Liver (tissue), 10 donors: ENCODE measurements at places on chromosomes 3 and 15.

GRCh38 chr15:45594835-45595530 lies 7.8 kb downstream of the BLOC1S6 start:
- no peak for DNase-seq

- DNase-seq, result no peak
Observed at GRCh38 chr3:6264036-6264435, 596.9 kb upstream of the GRM7 start.

- no peak for DNase-seq
Observed at GRCh38 chr3:184815046-184815930, 3.3 kb downstream of the VPS8 start.

DNA sequence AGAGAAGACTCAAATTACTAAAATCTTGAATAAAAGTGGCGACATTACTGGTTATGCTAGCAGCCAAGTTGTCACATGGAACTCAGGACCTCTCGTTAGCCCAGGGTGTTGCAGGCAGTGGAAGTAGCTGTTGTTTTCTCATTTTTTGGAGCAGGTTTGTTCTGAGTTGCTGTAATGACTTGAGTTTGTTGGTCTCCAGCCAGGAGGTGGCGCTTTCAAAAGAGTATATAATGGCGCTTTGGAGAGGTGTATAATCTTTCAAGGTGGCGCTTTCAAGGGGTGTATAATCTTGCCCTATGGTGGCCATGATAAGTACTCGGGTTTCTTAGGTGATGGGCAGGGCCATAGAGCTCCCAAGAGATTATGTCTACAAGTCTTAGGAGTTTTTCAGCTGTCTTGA lies 632.7 kb downstream of the NTRK3 start:
- DNase-seq, result peak; percentile 53

DNA sequence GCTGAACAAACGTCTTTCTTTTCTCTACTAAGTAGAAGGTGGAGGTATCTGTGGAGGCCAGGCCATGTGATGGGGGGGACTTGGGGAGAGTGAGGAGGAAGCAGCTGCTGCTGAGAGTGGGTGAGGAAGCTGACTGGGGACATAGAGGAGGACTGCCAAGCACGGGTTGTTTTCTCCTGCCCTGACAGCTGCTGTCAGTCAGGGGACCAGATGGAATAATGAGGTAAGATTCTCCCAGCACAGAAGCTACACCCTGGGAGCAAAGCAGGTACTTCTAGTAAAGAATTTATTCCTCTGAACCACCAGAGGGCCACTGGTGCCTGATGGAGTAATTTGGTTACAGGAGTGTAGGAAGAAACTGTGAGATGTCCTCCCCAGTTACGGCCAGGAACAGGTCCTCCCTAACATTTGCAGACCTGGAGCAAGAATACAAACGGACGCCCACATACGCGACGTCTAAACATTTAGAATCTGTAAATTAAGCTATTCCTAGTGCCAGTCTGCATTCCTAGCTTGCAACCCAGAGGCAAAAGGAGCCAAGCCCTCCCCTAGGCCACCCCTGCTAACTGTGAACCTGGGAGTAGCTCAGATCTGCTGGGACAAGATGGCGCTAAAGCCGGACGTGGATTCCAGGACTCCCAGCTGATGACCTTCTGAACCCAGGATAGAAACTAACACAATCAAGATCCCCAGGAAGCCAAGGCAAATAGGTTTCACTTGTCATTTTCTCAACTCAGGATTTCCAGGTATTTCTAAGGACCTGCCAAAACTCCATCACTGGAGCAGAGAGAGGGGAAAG lies 14.8 kb downstream of the CRYGS start:
- no peak for DNase-seq

DNA sequence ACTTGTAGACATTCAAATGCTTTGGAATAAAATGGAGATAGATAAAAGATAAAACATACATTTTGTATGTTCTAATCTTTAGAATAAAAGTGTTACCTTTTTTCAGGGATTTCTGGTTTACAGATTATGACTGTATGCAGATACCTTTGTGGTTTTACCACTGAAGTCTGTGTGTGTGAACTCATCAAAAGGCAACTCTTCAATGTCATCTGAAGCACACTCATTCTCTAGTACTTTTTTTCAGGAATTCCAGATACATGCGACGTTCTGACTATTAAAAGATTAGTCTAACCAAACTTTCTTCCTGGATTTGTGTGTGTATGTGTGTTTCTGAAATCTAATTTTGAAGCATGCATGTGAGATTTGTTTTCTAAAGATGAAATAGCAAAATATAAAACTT lies 188.6 kb downstream of the NLGN1 start:
- DNase-seq, result no peak

- DNase-seq, result no peak
Observed at GRCh38 chr15:94000606-94001005, 230.8 kb upstream of the MCTP2 start.

DNA sequence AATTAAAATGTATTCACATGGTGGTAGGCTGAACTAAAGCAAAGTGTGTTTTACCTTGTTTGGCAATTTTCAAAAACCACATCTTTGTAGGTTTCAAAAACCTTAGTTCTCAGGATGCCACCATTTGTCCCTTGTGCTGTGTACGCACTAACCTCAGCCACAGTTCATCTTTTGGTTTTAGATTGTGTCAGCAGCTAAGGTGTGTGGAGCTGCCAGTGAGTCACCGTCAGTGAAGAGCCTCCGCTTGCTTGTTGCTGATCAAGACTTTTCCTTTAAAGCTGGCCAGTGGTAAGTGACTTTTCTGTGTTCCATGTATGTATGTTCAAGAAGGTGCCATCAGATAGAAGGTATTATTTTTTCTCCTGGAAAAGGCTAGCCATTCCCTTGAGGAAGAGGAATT lies 21.1 kb downstream of the OXNAD1 start:
- no peak for DNase-seq

DNA sequence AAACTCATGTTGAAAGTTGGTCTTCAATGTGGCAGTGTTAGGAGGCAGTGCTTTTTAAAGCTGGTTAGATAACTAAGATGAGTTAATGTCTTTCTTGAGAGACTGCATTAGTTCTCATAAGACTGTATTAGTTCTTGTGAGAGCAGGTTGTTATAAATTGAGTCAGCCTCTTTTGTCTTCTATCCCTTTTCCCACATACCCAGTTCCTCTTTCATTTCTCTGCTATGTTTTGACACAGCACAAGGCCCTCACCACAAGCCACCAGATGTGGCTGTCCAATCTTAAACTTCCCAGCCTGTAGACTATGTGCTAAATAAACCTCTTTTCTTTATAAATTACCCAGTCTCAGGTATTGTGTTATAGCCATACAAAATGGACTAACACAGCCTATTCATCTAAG lies 94.6 kb upstream of the SNTN start:
- DNase-seq, result no peak

GRCh38 chr3:11651900-11652299 lies 8.2 kb upstream of the VGLL4 start:
- no peak for DNase-seq

DNA sequence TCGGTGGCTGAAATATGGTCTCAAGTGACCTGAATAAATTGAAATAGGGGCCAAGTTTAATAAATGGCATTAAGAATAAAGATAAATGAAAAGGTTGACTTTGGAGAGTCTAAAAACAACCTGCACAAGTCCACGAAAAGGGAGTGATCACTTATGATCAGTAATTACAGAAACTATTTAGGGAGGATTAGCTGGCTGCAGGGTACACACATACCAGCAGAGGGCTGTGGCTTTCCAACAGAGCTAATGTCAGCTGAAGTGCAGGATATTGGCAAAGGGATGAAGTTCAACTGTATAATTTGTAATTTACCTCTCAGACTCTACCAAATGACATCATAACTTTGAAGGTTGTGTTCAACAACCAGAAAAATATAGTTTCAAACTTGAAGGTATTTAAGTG lies 86.8 kb downstream of the SYNPR start:
- DNase-seq, result no peak

DNA sequence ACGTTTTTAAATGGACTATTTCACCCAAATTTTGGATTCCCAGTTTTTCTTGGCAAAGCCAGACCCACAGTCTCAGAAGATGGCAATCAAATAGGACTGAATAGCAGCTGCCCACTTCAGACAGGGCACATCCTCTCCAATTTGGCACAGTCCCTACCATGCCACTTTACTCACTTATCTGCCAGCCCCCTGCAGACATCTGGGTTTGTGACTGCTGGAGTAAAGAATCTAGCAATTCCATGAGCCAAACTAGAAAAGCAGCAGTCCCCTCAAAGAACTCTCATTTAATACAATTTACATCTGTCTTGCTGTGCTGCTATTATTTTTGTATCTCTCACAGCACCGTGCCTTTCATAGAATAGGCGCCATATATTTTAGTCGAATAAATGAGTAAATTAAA lies 16.0 kb upstream of the LRRN1 start:
- DNase-seq, result no peak

DNA sequence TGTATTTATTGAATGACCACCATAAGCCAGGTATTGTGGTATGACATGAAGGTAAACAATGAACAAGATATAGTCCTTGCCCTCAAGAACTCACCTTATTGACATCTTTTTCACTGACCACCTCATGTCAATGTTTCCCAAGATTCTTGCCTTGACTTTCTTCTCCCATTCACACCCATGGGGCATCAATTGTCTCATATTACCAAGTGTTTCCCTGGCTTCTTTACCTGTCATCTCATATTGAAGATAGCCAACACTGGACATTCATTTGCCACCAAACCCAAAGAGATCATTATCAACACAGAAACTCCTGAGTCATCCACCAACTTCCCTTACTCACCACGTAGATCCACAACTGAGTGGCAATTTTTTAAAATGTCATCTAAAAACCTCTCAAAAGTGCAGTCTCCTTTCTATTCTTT lies 2.2 kb downstream of the EFHB start:
- DNase-seq, result no peak

DNA sequence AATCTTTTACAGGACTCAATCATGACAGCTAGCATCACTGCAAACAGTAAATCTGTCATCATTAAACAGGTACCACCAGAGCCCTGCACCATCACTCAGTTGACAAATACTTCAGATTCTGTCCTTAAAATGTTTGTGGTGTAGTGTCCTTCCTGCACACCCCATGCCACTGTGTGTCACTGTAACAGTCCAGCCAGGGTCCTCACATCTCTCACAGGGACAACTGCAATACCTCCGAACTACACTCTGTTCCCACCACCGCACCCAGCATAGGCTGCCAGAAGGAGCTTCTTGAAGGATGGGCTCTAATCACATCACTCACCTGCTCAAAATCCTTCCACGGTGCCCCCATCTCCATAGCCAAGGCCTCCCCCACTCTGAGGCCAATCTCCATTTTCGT lies 90.2 kb upstream of the FGF12 start:
- DNase-seq, result no peak

GRCh38 chr3:45868213-45868612 lies 18.1 kb upstream of the CCR9 start:
- DNase-seq, result no peak

DNA sequence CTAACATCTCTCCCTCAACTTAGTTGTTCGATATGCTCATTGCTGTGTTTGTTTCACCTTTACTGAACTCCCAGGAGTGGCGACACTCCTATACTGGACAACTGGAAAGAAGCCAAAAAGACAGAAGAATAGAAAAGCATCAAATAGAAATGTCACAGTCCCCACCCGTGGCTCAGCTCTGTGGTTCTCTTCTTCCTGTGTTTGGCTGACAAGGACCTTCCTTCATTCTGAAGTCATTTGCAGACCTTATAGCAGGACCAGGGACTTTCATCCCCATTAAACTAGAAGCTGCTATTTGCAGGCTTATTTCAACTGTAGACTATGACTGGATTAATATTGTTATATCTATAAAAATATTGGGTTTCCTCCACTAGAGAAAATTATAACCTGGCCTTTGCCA lies 125.9 kb downstream of the NECTIN3 start:
- DNase-seq, result no peak

GRCh38 chr3:72220946-72221345 lies 436.0 kb upstream of the PROK2 start:
- DNase-seq, result no peak

DNA sequence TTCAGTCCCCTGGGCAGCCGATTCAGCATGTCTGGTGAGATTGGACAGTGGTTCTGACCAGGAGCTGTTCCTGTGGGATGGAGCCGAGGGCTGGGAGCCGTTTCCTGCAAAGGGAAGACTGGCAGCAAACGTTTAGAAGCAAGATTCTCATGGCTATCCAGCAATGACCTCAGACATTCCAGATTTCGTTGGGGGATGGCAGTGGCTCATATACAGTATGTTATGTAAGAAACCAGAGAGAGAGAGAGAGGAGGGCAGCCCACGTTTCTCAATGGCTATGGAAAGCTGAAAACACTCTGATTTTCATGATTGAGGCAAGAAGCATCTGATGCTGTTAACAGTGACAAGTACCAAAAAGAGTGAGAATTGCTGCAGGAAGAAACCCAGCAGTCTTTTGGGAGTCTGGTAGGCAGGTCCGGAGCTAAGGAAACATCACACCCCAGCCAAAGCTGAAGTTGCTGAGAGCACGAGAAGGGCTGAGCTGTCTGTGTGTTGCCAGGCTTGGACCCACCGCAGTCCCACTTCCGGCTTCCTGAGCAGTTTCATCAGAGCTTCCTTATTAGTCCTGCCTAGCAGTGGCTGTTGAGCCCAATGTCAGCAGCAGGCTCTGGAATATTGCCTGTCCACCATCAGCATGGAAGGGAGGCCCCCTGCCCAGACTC lies 25.6 kb upstream of the VPS8 start:
- no peak for DNase-seq

DNA sequence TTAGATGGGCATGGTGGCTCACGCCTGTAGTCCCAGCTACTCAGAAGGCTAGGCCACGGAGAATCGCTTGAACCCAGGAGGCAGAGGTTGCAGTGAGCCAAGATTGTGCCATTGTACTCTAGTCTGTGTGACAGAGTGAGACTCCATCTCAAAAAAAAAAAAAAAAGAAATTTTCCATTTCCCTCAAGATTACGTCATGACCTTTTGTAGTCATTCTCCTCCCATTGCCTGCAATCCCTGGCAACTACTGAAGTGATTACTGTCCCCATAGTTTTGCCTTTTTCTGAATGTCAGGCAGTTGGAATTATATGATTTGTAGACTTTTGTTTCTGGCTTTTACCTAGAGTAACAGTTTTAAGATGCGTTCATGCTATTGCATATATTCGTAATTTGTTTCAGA lies 28.0 kb downstream of the WDR76 start:
- DNase-seq, result no peak

DNA sequence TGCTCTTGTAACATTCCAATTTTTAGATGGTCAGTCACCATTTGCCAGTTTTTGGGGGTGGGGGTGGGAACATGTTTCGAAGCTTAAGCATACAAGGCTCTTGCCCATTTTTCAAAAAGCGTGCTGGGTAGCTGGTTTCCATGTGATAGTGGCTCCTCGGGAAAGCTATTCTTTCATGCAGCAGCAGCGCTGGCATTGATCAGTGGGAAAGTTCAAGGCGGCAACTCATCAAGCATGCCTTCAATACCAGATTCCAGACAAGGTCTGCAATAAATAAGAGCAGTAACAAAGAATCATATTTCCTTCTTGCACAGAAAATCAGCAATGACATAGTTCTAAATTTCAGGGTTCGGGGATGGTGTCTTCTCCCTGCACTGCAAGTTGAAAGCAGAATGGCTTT lies 133.5 kb upstream of the ONECUT1 start:
- DNase-seq, result no peak

- DNase-seq, result no peak
Observed at GRCh38 chr3:102826636-102827035, 391.8 kb downstream of the ZPLD1 start.

GRCh38 chr15:88090481-88091011 lies 166.0 kb downstream of the NTRK3 start:
- no peak for DNase-seq
